HCT116 (cell line): ENCODE measurements at places on chromosomes 7 and 10.

DNA sequence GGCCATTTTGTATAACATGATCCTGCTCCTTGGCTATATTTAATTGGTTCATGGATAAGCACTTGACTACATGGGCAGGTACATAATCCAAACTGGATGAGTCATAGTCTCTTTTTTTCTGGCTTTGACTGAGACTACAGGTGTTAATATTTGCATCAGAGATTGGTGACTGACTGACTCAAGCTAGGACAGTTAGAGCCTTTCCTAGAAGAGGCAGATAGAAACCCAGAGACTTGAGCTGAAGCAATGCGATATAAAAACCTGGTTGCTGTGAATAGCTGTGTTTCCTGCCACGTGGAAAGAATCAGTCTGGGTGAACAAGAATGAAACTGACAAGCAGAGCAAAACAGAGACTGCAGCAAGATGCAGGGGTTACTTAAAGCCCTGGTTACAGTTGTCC is 81.0 kb downstream of the SAMD9 start:
- DNase-seq, result no peak

DNA sequence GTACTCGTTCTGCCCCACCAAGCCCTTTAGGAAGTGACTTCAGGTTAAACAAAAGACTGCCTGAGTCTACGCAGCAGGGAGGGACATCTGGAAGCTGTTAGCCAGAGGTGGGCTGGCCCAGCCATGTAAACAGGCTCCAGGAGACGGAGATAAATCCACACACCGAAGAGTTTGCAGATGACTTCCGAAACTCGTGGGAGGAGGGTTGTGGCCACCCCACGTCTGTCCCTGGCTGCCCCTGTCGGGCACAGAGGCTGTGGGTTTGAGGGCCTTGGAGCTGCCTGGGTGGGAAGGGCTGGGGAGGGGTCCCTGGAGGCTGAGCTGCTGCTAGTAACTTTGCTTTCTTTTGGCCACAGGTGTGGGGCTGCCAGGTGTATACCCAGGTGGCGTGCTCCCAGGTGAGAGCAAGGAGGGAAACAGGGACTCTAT is 15.6 kb downstream of the ELN start:
- DNase-seq, result no peak

- no peak for DNase-seq
These were observed 33.4 kb upstream of the SH2D4B start for GRCh38 chr10:80504158-80504811.

DNA sequence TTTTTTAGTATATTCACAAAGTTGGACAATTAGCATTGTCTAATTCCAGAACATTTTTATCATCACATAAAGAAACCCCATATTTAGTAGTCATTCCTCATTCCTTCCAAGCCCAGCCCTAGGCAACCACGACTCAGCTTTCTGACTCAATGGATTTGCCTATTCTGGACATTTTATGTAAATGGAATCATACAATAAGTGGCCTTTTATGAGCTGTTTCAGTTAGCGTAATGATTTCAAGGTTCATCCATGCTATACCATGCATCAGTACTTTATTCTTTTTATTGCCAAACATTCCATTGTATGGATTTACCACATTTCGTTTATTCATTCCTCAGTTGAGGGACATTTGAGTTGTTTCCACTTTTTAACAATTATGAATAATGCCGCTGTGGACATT is 249.2 kb downstream of the DYNC1I1 start:
- DNase-seq, result no peak

DNA sequence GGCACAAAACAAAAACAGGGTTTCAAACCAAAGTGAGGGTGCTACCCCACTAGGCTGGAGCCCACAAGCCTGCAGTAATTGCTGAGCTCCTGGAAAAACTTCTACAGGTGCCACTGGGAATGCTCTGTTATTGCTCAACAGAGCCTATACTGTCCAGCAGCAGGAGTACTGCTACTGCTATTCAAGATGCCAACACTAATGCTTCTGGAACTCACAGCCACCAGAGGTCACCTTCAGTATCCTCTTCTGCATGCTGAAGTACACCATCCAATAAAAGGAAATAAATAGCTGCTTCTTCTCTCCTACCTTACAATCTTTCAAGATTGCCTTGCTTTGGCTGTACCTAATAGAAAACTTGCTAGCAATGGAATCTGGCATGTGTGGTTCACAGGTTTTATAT is 222.0 kb downstream of the LRRN3 start:
- no peak for DNase-seq

DNA sequence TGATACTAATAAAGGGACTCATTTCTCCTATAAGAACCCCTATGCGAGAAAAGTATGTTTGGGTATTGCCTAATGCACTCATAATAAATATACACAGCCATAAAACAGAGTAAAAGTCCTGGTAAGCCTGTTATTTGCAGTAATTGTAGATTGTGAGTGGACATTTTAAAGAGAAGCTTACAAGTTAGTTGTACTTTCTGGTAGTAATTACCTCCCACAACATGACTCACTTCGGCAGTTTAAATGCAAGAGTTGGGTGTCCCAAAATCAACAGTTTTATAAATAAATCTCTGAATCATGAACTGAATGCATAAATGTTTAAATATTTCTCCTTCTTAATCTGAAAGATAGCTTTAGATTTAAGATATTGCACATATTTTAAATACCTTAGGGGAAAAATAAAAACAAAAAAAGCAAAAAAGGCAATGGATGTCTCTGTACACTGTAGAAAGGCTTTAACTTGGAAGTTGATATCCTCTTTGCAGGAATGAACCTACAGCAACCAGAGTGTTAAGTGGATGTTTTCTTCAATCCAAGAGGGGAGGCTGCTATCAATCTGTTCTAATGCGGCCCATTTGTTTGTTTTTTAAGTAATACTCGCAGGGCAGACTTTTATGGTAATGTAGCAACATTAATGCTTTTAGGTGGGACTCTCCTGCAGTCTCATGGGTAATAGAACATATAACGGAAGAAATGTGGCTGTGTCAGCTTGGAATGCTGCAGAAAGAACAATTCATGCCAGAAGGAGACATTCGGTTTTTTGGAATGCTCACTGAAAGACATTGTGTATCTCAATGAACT is 57.3 kb upstream of the ZEB1 start:
- no peak for DNase-seq

- no peak for DNase-seq
These were observed 235.0 kb upstream of the PTN start for GRCh38 chr7:137578541-137578940.

GRCh38 chr7:141585592-141586510 is 34.6 kb downstream of the AGK start:
- no peak for DNase-seq

DNA sequence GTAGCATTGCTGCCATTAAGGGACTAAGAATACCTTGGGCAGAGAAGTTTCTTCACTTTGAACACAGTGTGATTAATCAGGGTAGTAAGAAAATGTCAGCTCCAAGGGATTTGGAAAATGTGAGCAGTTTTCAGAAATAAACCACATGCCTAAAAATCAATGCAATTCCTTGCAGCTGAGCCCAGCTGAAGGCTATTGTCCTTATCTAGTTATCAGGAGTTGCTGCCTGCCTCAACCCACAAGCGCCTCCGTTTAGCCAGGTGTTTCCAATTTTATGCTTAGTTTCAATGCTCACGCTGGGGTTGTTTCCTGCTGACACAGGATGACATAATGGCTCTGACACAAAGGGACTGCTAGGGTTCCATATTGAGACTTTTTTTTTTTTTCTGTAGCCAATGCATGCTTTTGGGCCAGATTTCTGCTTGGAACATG is 132.3 kb upstream of the ANK3 start:
- DNase-seq, result no peak

DNA sequence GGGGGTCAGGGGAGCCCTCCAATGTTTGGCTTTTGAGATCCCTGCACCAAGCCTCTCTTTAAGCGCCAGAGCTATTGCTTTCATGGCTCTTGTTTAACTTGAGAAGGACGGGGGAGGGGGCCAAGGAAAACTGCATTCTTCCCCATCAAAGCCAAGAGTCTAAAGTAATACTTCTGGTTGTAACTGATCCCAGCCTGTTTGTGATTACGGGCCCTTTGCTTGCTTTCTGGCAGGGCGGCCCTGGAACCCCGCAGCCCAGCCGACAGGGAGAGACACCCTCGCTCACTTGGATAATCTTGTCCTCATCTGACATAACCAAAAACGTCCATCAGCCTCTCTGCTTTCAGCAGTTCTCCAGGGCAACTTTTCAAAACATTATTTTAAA is 154.7 kb downstream of the NEURL1 start:
- DNase-seq, result no peak

- no peak for DNase-seq
These were observed 15.6 kb upstream of the MUC3A start for GRCh38 chr7:100933734-100934133.

DNA sequence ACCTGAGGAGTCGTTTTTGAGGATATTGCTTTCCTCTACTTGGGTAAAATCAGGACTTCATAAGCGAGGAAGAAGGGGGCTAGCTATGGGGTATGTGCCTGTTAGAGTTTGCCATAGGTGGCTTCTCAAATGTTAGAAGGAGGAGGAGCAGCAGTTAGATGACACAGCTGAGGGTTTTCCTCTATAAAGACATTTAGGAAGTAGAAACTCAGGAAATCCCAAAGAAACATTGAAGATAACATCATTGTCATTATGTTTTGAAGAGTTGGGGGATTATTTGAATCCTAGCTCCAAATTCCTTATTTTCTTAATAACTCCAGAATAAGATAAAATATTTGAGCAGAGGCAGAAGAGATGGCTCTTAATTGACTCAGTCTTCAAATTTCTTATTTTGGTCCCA is 58.9 kb upstream of the CC2D2B start:
- no peak for DNase-seq

GRCh38 chr10:97892506-97892905 is 42.9 kb downstream of the GOLGA7B start:
- no peak for DNase-seq

GRCh38 chr7:127759945-127760421 is 108.0 kb downstream of the SND1 start:
- no peak for DNase-seq
